ENCODE measurements at places on chromosomes 16 and 17.
A peak's percentile ranks its signal among the peaks of the same experiment; 100 is the strongest.

DNA sequence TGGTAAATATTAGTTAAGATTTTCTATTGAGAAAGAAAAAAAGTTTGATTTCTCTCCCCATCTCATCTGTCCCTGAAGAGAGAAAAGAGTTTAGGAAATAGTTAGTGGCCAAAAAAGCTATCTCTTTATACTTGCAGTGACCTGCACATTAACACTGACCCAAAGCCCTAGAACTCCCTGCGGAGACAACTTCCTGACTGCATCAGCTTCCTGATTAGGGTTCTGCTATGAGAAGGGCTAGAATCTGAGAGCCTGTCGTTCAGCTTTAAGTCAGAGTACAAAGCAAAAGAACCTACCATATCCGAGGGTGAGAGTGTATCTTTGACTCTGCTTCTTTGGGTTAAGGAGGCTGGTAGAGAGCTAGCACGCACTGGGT is 24.7 kb downstream of the LIMD2 start:
- no peak for DNase-seq

DNA sequence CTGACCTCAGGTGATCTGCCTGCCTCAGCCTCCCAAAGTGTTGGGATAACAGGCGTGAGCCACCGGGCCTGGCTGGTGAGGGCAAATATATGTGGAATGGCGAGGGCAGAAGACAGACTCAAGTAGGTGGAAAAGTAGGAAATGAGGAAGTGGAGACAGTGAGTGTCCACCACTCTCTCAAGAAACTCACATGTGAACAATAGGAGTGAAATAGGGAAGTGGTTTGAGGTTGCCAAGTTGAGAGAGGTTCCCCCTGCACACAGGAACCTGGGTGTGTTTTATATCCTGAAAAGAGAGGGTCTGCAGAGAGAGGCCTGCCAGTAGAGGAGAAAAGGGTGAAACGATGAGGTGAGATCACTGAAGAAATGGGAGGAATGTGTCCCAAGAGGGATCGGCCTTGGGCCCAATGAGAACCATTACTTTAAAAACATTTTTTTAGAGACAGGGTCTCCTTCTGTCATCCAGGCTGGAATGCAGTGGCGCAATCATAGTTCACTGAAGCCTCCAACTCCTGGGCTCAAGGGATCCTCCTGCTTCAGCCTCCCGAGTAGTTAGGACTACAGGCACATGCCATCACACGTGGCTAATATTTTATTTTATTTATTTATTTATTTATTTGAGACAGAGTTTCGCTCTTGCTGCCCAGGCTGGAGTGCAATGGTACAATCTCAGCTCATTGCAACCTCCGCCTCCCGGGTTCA is 17.1 kb upstream of the CORO1A start:
- DNase-seq, result no peak

GRCh38 chr17:77128896-77129567 is 11.7 kb upstream of the SEC14L1 start:
- no peak for DNase-seq

DNA sequence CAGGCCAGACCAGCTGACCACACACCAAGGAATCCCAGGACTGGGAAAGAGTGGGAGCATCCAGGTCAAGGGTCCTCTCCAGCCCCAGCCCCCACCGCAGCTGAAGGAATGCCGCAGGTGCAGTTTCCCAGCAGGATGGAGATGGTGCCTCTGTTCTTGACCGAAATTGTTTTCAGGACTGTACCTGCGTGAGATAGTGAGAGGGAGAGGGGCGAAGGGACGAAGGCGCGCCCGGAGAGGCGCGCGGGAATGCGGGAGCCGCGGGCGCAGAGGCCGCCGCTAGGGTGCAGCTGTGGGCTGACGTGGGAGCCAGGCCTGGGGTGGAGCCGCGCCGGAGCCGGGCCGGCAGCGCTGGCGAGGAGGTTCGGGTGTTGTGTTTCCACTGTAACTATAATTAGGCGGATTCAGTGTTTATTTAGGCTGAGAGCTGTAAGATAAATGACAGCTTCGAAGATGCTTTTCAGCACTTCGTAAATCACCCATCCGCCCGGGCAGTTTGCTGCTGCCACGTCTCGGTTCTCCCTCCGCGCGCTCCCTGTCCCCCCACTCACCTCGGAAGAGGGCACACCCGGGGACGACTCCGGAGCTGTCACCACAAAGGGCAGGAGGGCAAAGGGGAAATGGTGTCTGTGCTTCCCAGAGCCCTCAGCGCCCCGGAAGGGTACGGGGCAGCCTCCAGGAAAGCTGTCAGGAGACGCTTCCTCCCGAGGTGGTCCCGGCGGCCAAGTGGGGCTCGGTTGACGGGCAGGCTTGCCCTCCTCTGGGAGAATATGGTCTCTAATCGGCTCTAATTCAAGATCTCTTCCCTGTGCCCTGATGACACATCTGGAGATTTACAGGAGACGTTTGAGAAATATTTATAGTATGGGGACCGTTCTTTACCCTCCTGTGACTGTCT is 38.2 kb downstream of the HOXB1 start:
- DNase-seq, result peak; percentile 69

DNA sequence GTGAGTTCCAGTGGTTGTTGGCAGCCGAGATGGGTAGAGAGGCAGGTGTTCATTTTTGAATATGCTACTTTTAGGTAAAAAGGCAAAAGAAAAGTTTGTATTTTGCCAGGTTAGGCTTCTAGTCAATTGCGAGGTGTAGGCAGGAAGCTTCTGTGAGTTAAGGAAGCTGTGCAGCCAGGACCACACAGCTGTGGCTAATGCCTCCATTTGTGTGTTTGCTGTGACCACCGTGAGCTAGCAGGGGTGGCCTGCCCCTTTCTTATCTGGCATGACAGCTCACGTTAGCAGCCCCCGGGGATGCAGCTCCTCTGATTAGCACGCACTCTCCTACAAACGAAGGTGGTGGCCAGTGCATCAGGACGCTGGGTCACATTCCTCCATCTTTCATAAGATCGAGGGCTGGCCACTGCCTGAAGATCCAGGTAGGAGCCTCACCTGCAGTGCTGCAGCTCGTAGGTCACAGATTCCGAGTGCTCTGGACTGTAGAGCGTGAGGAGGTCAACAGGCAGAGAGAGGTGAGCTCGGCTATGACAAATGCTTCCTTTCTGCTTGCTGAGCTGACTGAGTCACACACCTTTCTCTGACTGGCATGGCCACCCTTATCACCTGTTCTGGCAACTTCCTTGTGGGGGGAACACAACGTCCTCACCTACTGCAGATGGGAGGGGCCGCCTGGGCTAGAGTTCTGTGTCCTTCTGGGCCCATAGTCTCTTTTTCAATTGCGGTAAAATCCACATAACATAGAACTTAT is 244.4 kb downstream of the HS3ST3B1 start:
- DNase-seq, result no peak

DNA sequence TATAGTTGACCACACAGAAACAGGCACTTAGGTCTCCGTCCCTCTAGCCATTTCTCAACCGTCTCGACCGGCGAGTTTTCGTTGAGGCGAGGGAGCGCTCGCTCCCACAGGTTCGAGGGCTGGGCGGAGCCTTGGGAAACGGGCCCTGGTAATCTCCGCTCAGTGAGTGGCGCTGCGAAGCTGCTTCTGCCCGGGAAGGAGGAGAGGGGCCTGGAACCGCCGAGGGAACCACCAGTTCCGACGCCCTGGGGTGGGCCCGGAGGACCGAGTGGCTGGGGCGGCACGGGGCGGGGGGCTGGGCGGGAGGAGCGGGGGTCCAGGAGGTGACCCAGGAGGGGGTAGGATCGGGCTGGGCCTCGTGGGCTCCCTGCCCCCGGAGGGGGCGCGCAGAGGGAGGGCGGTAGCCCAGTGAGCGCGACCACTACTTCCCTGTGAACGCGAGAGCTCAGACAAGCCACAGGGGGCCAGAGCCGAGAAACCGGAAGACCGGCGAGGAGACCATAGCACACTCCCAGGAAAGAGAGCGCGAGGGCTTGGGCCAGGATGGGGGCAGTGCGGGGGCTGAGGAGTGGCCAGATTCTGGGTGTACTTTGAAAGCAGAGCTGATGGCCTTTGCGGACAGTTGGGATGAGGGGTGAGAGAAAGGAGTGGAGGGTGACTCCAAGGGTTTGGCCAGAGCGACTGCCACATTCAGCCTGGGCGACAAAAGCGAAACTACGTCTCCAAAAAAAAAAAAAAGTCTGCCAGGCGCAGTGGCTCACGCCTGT is 29.9 kb upstream of the ARL4D start:
- DNase-seq, result peak; percentile 71

DNA sequence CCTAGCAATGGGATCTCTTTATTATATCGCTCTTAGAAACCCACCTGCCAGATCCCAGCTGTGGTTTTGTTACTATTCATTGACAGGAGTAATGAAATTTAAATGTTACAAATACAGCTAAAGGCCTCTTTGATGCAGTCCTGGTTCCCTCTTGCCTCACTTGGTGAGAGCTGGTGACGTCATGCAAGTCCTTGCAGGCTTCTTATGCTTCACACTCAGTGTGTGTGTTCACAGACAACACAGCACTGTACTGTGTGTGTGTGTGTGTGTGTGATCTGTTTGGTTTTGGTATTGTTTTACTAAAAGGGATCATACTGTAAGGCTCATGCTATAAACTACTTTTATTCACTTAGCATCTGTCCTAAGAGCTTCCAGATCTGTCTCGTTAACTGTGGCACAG is 75.0 kb downstream of the USP22 start:
- DNase-seq, result no peak

DNA sequence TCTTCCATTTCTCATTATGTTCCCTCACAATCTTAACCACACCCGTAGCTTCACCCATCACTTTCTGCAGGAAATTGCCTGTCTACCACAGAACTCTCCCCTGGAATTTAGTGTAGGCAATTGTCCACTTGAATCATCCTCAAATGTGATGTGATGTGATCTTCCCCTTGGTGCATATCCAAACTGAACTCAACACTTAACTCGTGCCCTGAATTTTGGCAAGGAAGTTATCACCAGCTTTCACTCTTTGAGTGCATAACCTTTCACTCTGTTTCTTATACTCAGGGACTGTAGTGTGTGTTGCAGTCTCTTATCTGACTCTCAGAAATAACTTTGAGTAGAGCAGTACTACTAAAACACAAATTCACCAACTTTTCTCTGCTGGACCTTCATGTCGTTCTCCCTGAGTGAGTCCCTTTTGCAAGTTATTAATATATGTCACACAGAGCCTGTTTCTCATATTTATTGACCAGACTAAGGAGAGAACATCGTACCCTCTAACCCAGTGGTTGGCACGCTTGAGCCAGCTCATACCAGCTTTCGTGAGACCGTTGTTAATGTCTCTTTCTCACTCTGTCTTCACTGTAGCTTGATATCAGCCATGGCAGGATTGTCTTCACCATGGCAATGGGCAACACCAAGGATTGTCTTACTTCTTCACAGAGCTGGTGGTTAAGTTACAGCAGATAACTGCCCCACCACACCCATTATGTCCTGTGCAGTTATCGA is 558.9 kb upstream of the HSBP1 start:
- DNase-seq, result no peak

- DNase-seq, result no peak
Measured at GRCh38 chr16:24482681-24483202, 56.6 kb upstream of the RBBP6 start.

DNA sequence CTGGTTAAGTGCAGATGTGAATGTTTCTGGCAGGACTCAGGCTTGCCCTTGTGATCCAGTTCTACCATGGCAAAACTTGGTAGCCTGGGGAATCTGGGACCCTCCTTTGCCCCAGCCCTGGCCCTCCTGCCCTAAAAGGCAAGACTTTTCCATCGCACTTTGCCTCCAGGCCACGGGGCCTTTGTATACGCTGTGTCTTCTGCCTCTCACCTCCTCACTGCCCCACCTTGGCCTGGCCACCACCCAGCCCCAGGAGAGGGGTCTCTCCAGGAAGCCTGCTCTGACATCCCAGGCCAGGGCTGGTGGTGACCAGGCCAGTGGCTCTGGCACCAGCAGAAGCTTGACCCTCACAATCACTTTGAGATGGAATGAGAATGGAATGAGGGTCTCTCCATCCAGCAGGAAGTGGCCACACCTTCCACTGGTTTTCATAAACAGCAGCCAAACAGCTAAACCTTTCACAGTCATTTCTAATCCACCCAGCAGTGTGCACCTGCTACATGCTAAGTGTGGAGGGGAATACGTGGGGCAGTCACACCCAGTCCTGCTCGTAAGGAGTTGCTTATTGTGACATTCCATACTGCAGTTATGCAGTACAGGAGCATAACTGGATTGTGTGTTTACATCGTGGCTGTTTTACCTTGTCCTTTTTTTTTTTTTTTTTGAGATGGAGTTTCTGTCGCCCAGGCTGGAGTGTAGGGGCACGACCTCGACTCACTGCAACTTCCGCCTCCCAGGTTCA is 1.6 kb upstream of the MRPL38 start:
- no peak for DNase-seq

DNA sequence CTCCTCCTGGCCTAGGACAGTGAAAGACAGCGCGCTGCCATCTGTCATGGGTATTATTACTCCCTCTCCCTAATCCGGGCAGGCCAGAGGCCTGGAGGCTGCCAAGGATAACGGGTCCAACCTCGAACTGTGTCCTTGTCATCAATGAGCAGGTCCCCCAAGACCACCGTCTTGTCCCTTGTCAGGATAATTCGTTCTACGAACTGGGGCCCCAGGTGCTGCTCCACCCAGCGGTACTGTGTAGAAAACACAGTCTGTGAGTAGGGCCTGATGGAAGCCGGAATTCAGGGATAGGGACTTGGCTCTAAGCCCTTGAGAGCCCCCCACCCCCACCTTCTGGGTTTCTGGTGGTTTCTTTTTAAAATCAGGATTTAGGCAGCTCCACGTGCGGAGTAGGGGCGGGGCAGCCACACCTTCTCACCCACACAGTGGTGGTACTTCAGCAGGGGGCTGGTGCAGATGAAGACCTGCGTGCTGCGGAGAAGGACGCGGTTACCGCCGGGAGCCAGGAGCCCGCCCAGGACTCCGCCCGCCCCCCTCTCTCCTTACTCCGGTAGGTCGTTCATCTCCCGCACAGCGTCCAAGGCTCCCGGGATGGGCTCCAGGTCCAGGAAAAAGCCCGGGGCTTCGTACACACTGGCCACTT is 787 bp downstream of the NT5C start:
- no peak for DNase-seq

DNA sequence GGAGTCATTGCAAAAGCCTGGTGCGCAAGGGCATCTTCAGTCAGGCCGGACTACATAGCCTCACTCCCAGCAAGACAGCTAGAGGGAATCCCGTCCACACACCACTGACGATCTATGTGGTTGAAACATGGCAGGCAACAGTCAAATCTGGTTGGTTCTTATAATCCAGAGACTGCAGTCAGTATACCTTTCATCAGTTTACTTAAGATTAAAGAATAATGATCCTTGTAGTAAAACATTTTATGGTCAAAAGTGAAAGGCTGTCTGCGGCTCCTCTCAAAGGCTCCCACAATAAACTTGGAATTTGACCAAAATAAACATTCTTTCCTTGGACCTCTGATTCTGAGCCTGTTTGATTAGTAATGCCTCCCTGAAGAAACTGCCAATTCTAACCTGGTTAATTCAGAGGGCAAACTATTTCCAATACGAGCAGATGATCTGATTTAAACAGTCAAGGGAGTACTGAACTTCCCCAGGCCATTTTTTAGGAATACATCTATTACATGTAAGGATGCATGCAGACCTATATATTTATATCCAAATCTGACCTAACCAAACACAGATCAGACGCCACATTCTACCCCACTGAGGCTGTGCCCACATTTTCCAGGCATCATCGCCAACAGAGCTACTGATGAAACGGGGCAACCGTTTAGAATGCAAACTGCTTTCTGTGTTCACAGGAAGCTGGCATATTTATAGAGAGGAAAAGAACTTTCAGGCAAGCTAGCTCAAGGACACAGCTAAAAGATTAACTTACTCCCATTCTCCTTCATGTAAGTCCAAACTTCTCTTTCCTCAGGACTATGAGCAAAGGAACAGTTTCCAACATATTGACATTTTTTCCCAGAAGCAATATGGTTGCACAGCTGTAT is 15.3 kb upstream of the TXNDC11 start:
- DNase-seq, result no peak

GRCh38 chr17:49260011-49260816 is 29.6 kb upstream of the PHOSPHO1 start:
- peak; percentile 84 for DNase-seq
